ENCODE measurements at places on chromosomes 11 and 22.

- DNase-seq = no peak
Measured at GRCh38 chr22:30001459-30001858, 78.8 kb upstream of the HORMAD2 start.

GRCh38 chr11:78227921-78228320 lies 39.2 kb downstream of the USP35 start:
- DNase-seq = no peak

DNA sequence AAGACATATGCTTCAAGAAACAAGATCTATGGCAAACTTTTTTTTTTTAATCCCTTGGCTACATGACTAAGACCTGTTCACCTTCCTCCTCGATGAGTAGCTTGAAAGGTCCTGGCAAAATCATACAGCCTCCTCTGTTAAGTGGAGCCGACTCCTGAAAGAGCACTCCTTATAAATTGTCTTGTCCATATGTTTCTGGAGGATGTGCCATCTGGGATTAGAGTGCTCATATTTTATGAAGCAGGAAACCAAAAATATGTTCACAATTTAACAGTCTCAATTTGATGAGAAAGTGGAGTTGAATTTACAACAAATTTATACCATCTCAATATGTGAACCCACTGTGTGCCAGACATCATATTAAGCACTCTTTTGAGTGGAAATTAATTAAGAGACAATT lies 912.1 kb upstream of the FAT3 start:
- no peak for DNase-seq

DNA sequence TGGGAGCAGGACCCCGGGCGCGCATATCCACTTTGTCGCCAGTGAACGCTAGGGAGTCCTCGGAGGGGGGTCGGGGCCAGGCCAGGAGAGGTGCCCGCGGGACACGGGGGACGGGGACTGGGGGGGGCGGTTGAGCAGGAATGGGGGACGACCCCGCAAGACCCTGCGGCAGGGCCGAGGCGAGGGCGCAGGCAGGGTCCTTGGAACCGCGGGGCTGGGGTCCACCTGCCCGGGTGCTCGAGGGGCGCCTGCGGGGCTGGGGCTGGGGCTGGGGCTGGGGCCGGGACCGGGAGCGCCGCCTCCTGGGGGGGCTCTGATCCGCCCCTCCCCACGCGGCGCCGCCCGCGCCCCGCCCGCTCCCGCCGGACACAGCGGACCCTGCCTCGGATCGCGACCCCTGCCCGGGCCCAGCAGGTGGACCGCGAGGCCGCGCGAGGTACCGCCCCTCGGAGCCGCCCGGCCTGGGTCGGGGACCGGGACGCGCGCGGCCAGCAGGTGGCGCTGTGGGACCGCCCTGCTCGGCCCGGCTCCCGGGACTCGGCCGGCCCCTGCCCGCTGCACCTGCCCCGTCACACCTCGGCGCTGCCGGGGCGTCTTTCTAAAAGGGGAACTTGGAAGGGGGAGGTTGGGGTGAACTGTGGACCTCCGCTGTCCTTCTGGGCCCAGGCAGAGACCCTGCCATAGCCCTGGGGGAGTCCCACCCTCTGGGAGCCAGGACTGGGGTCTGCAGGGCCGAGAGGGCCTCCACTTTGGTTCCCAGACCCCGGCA lies 11.0 kb downstream of the CRELD2 start:
- DNase-seq = peak; percentile 28

DNA sequence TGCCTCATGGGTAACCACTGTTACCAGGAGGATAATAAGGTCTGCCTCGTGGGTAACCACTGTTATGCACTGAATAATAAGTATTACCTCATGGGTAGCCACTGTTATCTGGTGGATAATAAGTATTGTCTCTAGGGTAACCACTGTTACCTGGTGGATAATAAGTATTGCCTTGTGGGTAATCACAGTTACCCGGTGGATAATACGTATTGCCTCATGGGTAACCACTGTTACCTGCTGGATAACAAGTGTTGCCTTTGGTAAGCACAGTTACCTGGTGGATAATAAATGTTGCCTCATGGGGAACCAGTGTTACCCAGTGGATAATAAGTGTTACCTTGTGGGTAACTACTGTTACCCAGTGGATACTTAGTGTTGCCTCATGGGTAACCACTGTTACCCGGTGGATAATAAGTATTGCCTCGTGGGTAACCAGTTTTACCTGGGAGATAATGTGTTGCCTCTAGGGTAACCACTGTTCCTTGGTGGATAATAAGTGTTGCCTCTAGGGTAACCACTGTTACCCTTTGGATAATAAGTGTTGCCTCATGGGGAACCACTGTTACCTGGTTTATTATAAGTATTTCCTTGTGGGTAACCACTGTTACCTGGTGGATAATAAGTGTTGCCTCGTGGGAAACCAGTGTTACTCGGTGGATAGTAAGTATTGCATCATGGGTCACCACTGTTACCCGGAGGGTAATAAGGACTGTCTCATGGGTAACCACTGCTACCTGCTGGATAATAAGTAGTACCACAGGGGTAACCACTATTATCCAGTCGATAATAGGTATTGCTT lies 10.6 kb upstream of the NXPE4 start:
- no peak for DNase-seq

- DNase-seq = no peak
Measured at GRCh38 chr11:128648711-128649110, 45.2 kb upstream of the FLI1 start.

DNA sequence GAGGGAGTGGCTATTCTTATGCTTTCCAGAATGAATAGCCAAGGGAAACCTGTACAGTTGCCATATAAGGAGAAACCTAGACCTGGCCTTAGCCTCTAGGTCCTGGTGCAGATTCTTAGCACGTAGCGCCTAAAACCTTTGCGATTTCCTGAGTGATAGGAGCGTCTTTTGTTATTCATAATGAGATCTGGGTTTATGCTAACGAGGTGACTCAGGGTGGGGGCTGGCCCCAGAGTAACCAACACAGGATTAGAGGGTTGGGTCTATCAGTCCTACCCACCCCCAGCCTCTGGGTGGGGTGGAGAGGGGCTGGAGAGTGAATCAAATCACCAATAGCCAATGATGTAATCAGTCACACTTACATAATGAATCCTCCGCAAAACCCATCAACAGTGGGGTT lies 73.4 kb upstream of the PARVG start:
- no peak for DNase-seq

GRCh38 chr11:114215428-114215827 lies 80.8 kb upstream of the NNMT start:
- no peak for DNase-seq

- DNase-seq = no peak
Measured at GRCh38 chr11:90310210-90310609, 87.4 kb upstream of the CHORDC1 start.

GRCh38 chr11:11967669-11968510 lies 40.5 kb downstream of the DKK3 start:
- DNase-seq = no peak

- no peak for DNase-seq
Measured at GRCh38 chr11:72778535-72779494, 15.0 kb downstream of the STARD10 start.

GRCh38 chr11:108781946-108782345 lies 117.1 kb downstream of the DDX10 start:
- no peak for DNase-seq

DNA sequence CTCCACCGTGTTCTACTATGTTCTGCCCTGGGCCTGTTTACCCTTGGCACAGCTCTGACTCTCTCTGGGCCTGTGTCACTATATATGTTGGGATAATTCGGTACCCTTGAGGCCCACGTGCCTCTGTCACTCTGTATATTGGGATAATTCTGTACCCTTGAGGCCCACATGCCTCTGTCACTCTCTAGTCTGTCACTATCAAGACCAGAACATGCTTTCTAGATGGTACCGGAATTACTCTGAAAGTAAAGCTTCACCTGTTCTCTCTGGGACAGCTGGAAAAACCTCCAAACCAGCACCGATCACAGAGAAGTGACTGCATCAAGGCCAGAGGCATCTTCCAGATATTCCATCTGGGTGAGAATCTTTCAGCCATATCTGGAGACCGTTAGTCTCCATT lies 9.3 kb upstream of the FCHSD2 start:
- DNase-seq = no peak

DNA sequence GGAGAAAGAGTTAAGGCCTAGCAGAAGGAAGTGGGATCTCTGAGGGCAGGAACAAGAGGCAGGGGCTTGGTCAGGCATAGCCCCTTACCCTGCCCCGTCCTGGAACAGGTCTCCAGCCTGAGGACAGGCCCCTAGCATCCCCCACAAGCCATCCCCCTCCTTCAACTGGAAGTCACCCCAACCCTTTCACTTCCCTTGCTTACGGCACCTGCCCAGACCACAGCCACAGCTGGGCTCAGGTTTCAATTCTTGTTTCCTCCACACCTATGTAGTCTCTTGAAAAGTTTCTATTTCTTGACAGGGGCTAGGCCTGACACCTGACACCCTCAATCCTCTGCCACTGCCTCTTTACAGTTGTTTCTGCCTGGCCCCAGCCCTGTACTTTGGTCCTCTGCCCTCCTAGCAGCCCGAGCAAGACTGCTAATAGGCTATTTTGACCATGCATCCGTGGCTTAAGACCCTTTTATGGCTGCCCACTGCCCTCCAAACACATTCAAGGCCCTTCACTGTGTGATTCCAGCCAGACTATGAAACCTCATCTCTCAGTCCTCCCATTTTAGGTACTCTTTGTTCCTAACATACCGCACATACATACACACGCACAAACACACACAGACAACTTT lies 10.9 kb upstream of the FCHSD2 start:
- DNase-seq = peak; percentile 48

DNA sequence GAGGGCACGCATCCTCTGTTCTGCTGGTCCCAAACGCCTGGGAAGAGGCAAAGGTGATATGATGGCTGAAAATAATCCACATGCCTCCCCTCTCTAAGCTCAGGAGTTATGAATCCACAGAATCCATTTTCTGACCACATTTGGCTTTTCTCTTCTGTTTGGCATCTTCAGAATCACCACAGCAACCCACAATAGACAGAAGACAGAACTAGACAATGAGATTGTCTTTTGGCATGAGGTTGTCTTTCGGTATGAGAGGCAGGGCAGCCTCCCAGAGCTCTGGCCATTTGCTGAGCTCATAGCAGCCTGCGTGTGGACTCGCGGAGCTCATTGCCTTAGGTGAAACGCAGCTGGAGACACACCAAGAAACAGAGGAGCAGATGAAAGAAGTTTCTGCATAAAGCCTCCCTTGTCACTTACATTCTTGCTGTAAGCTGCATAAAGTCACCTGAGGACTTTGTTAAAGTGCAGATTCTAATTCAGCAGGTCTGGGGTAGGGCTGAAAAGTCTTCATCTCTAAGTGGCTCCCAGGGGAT lies 868.0 kb downstream of the NTM start:
- no peak for DNase-seq

DNA sequence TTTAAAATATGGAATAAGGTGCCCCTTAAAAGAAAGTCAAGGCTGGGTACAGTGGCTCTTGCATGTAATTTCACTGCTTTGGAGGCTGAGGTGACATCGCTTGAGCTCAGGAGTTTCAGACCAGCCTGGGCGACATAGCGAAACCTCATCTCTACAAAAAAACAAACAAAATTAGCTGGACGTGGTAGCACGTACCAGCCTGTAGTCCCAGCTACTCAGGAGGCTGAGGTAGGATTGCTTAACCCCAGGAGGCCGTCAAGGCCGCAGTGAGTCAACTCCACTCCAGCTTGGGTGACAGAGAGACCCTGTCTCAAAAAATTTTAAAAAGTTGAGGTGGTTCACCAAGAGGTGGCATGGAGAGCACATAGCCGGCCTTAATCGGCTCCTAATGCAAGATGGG lies 17.7 kb upstream of the ADORA2A start:
- no peak for DNase-seq

- DNase-seq = no peak
Measured at GRCh38 chr11:12871788-12872321, 137.3 kb upstream of the RASSF10 start.

GRCh38 chr11:123544631-123545375 lies 109.6 kb downstream of the SCN3B start:
- no peak for DNase-seq

DNA sequence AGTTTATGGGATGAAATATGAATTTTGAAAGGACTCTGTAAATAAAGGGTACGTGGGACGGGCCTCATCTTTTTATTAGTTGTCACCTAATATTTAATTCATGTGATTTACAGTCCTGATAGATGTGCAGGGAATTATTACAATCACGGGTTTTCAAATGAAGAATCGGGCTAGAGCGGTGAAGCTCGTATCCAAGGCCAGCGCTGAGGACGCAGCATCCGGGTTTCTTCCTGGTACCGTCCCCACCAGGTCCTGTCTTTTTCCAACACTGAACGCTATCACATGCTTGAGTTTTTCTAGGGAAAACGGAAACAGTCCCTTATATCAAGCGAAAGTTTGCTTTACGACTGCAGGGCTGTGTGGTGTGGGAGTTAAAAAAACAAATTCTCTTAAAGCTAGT lies 787 bp downstream of the SMDT1 start:
- peak; percentile 26 for DNase-seq

DNA sequence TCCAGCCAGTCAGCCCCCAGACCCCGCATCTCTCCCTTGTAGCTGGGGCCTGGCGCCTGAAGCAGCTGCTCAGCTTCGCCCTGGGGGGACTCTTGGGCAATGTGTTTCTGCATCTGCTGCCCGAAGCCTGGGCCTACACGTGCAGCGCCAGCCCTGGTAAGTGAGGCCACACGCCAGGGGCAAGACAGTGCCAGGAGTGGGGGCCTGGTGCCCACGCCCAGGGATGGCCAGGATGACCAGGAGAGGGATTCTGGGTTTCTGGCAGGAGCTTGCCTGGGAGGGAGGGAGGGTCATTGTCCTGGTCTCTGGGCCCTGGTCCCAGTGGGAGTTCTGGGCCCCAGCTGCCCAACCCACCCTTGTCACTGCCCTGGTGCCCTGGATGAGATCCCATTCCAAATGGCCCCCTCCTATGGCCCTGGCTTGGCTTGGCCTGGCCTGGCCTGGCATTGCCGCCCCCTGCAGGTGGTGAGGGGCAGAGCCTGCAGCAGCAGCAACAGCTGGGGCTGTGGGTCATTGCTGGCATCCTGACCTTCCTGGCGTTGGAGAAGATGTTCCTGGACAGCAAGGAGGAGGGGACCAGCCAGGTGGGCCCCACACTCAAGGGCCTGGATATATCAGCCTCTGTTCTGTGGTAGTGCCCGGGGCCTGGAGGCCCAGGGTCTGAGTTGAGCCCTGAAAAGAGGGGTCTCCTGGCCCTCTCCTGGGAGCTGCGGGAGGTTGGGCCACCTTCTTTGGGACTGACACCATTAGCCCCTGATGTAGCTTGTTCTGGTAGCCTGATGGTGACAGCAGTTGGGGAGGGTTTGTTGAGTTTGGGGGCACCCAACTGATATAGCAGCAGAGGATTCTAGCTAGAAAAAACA lies 3.7 kb downstream of the SLC39A13 start:
- peak; percentile 18 for DNase-seq

GRCh38 chr11:94545264-94546161 lies 1.8 kb downstream of the FUT4 start:
- peak; percentile 46 for DNase-seq

GRCh38 chr22:30832407-30832987 lies 136.1 kb downstream of the MORC2 start:
- DNase-seq = no peak

GRCh38 chr22:30318799-30319419 lies 7.8 kb downstream of the TBC1D10A start:
- DNase-seq = no peak

GRCh38 chr11:83200035-83200434 lies 6.5 kb downstream of the ANKRD42 start:
- DNase-seq = no peak

Measured in Kasumi-1 (cell line).